ENCODE measurements at places on chromosomes 1 and 21.
A peak's percentile ranks its signal among the peaks of the same experiment; 100 is the strongest.

- DNase-seq: no peak
Measured at GRCh38 chr1:51168266-51168845, 66.3 kb downstream of the C1orf185 start.

DNA sequence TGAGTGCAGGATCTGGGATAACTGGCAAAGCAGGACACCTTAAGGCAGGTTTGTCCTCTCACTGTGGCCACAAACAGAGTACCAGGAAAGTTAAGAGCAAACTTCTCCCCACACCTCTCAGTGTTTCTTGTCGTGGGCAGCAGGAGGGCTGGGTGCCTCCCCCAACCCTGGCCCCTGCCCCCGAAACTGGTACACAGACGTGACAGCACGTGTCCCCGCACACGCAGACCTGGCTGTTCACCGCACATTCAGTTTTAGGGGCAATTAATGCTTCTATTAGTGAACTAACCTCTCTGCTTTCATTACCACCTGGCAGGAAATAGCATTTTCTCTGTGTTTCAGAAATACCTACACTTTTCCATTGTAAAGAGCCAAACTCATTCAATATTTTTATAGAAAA is 32.9 kb upstream of the RIPK4 start:
- no peak for DNase-seq

GRCh38 chr1:85976516-85977205 is 179.9 kb downstream of the COL24A1 start:
- peak; percentile 50 for DNase-seq

DNA sequence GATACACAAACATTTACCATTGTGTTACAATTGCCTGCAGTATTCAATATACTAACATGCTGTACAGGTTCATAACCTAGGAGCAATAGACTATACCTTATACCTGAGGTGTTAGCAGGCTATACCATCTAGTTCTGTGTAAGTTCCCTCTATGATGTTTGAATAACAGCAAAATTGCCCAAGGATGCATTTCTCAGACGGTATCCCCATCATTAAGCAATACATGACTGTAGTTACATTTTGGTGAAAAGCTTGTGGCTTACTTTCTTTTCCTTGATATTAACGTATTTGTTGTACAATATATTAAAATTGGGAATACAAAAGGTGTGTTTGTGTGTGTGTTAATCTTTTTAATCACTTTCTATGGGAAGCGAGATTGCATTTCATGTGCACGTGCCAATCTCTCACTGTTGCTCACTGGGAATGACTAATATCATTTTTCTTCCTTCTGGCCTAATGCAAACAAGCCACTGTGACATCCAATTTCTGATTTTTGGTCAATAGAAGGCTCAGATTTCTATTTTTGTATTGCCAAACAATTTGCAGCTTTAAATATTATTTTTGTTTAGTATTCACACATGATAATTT is 36.7 kb upstream of the WLS start:
- no peak for DNase-seq

Measured in NCI-H1105 treated with DMSO at 0.1 percent for 48 hours (cell line).